ENCODE measurements at places on chromosomes 7 and 10.
A peak's percentile ranks its signal among the peaks of the same experiment; 100 is the strongest.

DNA sequence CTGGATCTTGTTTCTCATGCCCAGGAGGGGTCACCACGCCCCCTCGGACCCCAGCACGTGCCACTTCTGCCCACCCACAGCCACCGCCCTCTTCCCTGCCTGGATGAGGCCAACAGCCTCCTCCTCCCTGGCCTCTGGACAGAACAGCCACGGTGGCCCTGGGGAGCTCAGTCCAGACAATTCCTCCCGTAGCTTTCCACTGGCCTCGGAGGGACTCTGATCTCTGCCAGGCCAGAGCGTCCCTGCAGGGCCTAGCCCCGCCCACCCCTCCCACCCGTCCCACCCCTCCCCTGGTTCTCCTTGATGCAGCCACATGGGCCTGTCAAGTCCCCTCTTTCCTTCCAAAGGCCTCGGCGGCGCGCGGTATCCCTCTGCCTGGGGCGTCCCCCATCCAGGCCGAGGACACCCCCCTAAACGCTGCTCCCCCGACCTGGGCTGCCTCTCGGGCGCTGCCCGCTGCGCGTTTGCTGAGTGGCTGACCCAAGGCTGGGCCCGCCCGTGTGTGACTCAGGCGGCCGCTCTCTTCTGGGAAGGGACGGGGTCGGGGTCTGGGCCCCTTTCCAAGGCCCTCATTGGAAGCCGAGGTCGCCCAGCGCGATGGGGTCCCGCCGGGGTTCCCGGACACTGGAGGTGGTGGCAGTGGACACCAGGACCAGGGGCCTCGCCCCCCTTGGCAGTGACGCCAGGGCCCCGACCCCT lies 557 bp downstream of the TMEM120A start:
- DNase-seq = peak; percentile 66

GRCh38 chr10:98267894-98268693 lies at the start of gene LOXL4:
TSS of gene LOXL4 (minus strand) at chr10:98268194. CDS start at chr10:98263019, 5,175 bp downstream.
- DNase-seq = peak; percentile 39

DNA sequence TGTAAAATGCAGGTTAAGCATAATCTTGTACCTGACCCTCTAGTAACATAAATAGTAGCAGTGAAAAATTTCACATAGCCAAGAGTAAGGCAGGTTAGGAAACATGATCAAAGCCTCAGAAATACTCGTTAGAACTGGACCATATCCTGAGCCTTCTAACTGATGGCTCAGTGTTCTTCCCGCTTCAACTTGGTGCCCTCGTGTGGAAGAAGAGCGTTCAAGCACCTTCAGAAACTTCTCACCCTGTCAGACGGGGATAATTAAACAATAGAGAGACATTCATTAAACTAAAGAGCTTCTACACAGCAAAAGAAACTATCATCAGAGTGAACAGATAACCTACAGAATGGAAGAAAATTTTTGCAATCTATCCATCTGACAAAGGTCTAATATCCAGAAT lies 124.5 kb downstream of the MYOF start:
- DNase-seq = peak; percentile 29

- DNase-seq = no peak
Measured at GRCh38 chr10:101771380-101771779, 4.5 kb downstream of the FGF8 start.

DNA sequence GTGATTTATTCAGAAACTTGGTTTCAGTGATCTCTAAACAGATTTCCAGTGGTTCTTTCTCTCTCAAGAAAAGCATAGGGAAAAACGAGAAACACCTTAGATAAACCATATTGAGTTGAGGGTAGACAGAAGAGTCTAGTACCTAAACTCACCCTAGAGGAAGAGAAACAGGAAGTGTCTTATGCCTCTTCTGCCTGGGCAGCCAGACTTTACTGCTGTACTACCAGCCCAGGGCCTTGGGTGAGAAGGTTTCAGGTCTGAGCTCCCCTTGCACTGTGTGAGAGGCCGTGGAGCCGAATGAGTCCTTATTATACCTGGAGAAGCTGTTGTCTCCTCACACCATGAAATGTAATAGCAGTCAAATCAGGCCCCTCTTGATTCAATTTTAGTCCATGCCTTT lies 18.2 kb downstream of the HIF1AN start:
- no peak for DNase-seq

DNA sequence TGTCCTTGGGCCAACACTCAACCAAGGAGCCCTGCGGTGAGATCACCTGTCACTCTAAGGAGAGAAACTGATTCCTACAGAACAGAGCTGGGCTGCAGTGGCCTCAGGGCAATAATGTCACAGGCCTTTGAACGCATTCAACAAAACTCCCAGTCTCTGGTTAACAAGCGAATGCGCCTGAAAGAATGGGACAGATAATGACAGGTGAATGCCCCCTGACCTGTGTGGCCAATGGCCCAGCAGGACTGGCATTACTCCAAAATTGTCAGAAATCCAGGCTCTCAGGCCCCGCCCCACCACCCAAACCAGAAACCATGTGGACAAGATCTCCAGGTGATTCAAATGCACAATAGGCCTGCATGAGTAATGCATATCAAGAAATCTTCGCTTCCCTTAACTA lies 277.7 kb upstream of the KLF6 start:
- no peak for DNase-seq

GRCh38 chr7:57400531-57401155 lies 49.3 kb upstream of the ZNF716 start:
- no peak for DNase-seq

All from fibroblast of mammary gland (primary cell).